ENCODE measurements at places on chromosomes 16 and 17.
A peak's percentile ranks its signal among the peaks of the same experiment; 100 is the strongest.

- H3K27me3 ChIP-seq: peaks cover 20% of the 10 kb centered on the region
- H3K4me3 ChIP-seq: peak overlapping the region; percentile 86
- peak; percentile 55 for DNase-seq
- H3K36me3 ChIP-seq: peaks cover 3% of the 10 kb centered on the region
- H3K4me1 ChIP-seq: peaks cover 34% of the 10 kb centered on the region
These were observed 22.6 kb downstream of the ZNF213 start for GRCh38 chr16:3157229-3158025.

DNA sequence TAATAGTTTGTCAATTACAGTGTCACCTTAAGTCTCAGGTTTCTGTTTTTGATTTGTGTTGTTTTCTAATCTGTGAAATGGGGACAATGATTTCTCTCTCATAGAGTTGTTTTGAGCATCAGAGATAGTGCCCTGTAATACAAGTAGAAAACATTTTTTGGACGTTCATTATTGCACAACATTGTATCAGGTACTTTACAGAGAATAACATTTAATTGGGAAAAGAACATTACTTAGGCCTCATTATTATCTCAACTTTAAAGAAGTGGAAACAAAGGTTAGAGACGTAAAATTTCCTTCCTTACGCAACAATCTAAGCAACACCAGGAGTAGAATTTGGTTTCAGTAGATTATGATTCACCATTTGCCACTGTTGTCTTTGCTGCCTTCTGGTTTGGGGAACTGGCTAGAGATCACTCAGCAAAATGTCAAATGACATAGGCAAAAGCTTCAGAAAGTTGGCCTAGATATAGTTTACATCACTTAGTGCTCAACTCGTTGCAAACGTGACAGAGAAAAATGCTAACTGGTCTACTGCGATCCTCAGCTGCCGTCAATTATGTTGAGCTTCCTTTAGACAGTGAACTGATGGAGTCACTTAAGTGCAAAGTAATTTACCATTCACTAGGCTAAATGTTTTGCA is 1026.8 kb downstream of the CDH11 start:
- no peak for DNase-seq
- no peaks in the 10 kb centered on the region for H3K27me3 ChIP-seq
- H3K4me3 ChIP-seq: no peak overlapping the region
- no peaks in the 10 kb centered on the region for H3K36me3 ChIP-seq
- H3K27ac ChIP-seq: no peak overlapping the region
- H3K4me1 ChIP-seq: no peaks in the 10 kb centered on the region

GRCh38 chr16:15559176-15559575 is 83.8 kb downstream of the MARF1 start:
- no peak overlapping the region for H3K27ac ChIP-seq
- H3K27me3 ChIP-seq: no peaks in the 10 kb centered on the region
- H3K36me3 ChIP-seq: peaks cover 4% of the 10 kb centered on the region

DNA sequence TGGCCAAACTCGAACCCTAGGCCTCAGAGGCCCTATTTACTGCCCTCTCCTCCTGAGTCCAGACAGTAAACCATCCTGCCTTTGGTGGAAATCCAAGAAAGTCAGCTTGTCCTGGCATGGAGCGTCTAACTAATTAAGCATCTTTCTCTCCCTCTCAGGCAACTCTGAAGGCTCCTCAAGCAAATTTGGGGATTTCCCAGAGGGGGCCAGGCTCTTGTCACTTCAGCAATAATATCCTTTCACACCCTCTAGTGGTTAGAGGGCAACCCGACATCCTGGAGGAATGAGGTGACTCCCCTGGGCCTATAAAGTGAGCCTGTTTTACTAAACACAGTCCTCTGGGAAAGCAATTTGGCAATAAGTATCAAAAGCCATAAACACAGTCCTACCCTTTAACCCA is 60.4 kb downstream of the NOG start:
- H3K27me3 ChIP-seq: no peaks in the 10 kb centered on the region
- no peak overlapping the region for H3K4me3 ChIP-seq
- peak overlapping the region; percentile 29 for H3K27ac ChIP-seq
- DNase-seq: peak; percentile 68
- peaks cover 1% of the 10 kb centered on the region for H3K36me3 ChIP-seq

DNA sequence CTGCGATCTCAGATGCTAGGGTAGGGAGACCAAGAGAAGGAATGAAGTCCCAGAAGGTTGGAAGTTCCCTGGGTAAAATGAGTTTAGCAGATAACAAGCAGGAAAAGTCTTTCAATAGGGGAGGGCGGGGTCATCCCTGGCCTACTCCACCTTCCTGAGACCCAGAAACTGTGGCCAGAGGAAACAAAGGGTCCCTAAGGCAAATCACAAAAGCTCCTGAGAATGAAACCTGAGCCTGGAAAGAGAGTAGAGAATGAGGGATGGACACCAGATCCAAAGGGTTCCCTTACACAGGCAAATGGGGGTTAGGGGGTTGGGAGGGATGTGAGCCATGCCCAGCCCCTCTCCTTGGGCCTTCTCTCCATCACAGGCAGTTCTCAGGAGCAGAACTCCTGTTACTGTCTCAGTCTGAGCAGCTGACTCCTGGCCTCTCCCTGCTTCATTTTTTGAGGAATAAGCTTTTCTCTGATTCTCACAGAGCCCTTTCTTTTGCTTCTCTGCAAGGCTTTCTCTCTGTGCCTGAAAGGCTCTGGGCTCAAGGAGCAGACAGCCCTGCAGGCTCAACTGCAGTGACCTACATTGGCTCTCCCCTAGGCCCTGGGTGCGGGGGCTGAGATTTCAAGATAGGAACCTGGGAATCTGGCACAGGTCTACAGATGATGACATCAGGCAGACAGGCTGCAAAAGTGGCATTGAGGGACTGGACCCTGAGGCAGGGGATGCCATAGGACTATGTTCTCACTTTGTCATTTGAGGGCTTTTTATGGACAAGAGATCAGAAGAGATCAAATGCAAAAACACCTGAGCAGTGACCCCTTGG is 9.8 kb upstream of the NR1D1 start:
- no peaks in the 10 kb centered on the region for H3K36me3 ChIP-seq
- no peak for DNase-seq

DNA sequence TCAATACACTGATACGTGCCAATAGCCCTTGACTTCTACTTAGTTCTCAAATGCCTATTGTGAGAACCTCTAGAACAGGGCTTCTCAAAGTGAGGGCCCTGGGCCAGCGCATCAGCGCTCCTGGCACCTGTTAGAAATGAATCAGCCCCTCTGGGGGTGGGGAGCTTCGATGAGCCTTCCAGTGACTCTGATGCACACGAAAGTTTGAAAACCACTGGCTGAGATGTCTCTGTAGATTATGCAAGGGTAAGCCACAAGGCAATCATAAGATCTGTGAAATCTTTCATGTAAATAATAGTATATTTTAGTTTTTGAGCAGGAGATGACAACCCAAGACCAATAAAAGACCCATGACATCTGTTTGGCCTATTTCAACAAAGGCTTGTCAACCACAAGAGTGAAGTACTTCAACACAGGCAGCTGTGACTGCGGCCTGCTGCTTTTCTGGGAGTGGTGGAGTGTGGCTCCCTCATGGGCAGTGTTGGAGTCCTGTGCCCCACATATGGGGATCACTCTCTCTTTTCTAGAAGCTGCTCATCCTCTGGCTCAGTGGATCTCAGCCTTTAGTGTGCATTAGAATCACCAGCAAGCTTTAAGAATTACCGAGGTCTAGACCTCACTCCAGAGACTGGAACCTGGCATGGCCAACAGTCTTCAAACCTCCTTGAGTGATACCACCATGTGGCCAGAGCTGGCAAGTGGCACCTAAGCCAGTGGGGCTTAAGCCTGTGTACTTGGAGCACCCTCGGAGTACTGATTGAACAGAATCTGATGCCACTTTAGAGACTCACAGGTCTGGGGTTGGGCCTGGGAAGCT is 5.8 kb downstream of the MTHFSD start:
- peak; percentile 78 for DNase-seq
- peak overlapping the region; percentile 40 for H3K27ac ChIP-seq
- peaks cover 42% of the 10 kb centered on the region for H3K4me1 ChIP-seq
- H3K4me3 ChIP-seq: peak overlapping the region; percentile 23
- H3K36me3 ChIP-seq: peaks cover 9% of the 10 kb centered on the region
- no peaks in the 10 kb centered on the region for H3K27me3 ChIP-seq

DNA sequence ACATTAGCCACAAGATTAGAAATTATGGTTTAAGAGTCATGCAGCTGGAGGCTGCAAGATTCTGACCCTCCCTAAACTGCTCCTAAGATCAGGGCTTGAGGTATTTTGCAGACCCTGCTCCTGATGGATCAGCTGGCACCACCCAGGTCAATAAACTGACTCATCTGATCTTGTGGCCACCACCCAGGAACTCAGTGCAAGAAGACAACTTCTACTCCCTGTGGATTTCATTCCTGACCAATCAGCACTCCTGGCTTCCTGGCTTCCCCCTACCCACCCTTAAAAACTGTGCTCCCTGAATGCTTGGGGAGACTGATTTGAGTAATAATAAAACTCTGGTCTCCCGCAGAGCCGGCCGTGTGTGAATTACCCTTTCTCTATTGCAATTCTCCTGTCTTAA is 25.0 kb upstream of the MILR1 start:
- no peaks in the 10 kb centered on the region for H3K36me3 ChIP-seq
- H3K4me3 ChIP-seq: no peak overlapping the region
- DNase-seq: no peak
- no peaks in the 10 kb centered on the region for H3K27me3 ChIP-seq

GRCh38 chr17:6245301-6246177 is 175.4 kb downstream of the WSCD1 start:
- peaks cover 20% of the 10 kb centered on the region for H3K27me3 ChIP-seq
- H3K4me1 ChIP-seq: no peaks in the 10 kb centered on the region
- no peak overlapping the region for H3K4me3 ChIP-seq
- H3K36me3 ChIP-seq: no peaks in the 10 kb centered on the region

GRCh38 chr17:64385187-64386083 is 5.2 kb downstream of the PECAM1 start:
- H3K36me3 ChIP-seq: peaks cover 2% of the 10 kb centered on the region
- H3K4me3 ChIP-seq: peak overlapping the region; percentile 63
- H3K4me1 ChIP-seq: peaks cover 69% of the 10 kb centered on the region
- peak; percentile 67 for DNase-seq
- no peaks in the 10 kb centered on the region for H3K27me3 ChIP-seq
- peak overlapping the region; percentile 3 for H3K27ac ChIP-seq

GRCh38 chr16:70786020-70786755 is 14.8 kb downstream of the VAC14 start:
- peaks cover 7% of the 10 kb centered on the region for H3K36me3 ChIP-seq
- no peak for DNase-seq
- H3K27ac ChIP-seq: peak overlapping the region; percentile 5
- H3K4me1 ChIP-seq: peaks cover 7% of the 10 kb centered on the region
- no peaks in the 10 kb centered on the region for H3K27me3 ChIP-seq

DNA sequence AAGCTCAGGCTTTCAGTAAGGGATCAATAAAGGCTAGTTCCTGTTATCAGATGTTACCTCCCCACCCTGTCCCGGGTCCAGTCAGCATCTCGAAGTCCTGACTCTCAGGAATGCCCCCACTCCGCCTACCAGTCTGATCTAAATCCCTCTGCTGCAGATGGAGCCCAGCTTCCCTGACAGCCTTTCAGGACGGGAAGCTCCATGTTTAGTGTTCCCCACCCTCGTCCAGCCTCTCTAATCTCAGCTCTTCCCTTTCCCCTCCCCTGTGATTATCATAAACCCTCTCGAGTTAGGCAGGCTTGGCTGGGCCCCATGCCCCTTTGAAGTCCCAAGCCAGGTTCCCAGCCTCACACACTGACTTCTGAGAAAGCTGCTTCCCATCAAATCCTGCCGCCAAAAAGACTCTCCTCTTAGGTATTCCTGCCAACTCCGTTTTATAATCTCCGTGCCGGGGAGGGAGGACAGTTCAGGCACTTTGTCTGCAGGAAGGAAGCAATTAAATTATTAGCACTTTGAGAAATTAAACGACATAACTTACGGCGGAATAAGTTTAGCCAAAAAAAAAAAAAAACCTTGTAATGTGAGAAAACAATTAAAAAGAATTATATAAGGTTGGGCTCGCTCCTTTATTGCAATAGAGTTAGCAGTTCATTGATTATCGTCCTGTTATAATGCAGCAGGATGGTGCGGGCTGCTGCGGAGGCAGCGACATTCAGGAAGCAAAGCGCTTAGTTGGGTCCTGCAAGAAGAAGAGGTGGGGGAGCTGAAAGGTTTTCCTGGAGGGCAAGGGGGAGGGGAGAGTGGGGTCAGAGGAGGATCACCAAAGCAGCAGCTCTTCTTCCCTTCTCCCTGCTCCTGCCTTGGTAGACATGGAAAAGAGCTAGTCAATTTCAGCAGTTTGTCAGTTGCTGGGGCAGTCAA is 16.8 kb upstream of the ETV4 start:
- no peak overlapping the region for H3K27ac ChIP-seq
- H3K27me3 ChIP-seq: peaks cover 52% of the 10 kb centered on the region
- no peak overlapping the region for H3K4me3 ChIP-seq
- DNase-seq: no peak
- H3K36me3 ChIP-seq: no peaks in the 10 kb centered on the region
